A549 treated with AZD2906 at 1 μM for 4 hours (cell line): ENCODE measurements at places on chromosomes 1 and 21. TPM values are rescaled to one million over a fixed set of nuclear protein-coding genes. Genes with fewer than 3 reads are reported as not detected.

Gene HMGN2
- total RNA-seq: 315 to 393 TPM (median 327 TPM) in 5 replicates

Gene FCGR2B
- total RNA-seq: not detected in 5 replicates

Gene TTC24
- total RNA-seq: not detected in 5 replicates

Gene PERM1
- 0.10 to 0.19 TPM (median 0.13 TPM) in 5 replicates for total RNA-seq

Gene UMODL1
- total RNA-seq: not detected in 5 replicates

Gene MSH4
- total RNA-seq: 0.02 TPM in 2 of 5 replicates, not detected in the others

Gene KRTAP19-1
- not detected in 5 replicates for total RNA-seq

Gene ATP5PB
- total RNA-seq: 229 to 276 TPM (median 243 TPM) in 5 replicates

Gene C1orf50
- total RNA-seq: 2.6 to 4.5 TPM (median 3.1 TPM) in 5 replicates

Gene OBSCN
- total RNA-seq: 2.9 to 6.1 TPM (median 4.1 TPM) in 5 replicates

Gene FAM110D
- total RNA-seq: 0.03 to 0.07 TPM (median 0.03 TPM) in 3 of 5 replicates, not detected in the others

Gene DPH2
- 34.4 to 40.2 TPM (median 35.9 TPM) in 5 replicates for total RNA-seq

Gene RGS5
- total RNA-seq: 0.65 to 2.2 TPM (median 0.87 TPM) in 5 replicates

Gene FAM72A
- total RNA-seq: 9.9 to 10.3 TPM (median 10.2 TPM) in 5 replicates

Gene SMG7
- 29.4 to 37.7 TPM (median 32.0 TPM) in 5 replicates for total RNA-seq

Gene AK5
- total RNA-seq: 4.6 to 9.1 TPM (median 5.8 TPM) in 5 replicates

Gene CHRM3
- total RNA-seq: 0.01 to 0.09 TPM (median 0.03 TPM) in 5 replicates

Gene AKNAD1
- total RNA-seq: 1.2 to 2.4 TPM (median 1.5 TPM) in 5 replicates

Gene CATSPERE
- total RNA-seq: 0.03 to 0.22 TPM (median 0.15 TPM) in 5 replicates

Gene GUCA2A
- total RNA-seq: 0.13 TPM in 1 of 5 replicates, not detected in the others

Gene CAPN8
- 1.00 to 1.9 TPM (median 1.3 TPM) in 5 replicates for total RNA-seq

Gene PRAMEF6
- not detected in 5 replicates for total RNA-seq

Gene ENAH
- total RNA-seq: 65.6 to 105 TPM (median 82.9 TPM) in 5 replicates

Gene DNAJC16
- total RNA-seq: 4.0 to 5.6 TPM (median 4.4 TPM) in 5 replicates

Gene SFN
- total RNA-seq: 494 to 656 TPM (median 566 TPM) in 5 replicates
